Endodermal cell (in vitro differentiated cells): ENCODE measurements at places on chromosomes 5 and 9. TPM values are rescaled to one million over a fixed set of nuclear protein-coding genes. Genes with fewer than 3 reads are reported as not detected.
A peak's percentile ranks its signal among the peaks of the same experiment; 100 is the strongest.

DNA sequence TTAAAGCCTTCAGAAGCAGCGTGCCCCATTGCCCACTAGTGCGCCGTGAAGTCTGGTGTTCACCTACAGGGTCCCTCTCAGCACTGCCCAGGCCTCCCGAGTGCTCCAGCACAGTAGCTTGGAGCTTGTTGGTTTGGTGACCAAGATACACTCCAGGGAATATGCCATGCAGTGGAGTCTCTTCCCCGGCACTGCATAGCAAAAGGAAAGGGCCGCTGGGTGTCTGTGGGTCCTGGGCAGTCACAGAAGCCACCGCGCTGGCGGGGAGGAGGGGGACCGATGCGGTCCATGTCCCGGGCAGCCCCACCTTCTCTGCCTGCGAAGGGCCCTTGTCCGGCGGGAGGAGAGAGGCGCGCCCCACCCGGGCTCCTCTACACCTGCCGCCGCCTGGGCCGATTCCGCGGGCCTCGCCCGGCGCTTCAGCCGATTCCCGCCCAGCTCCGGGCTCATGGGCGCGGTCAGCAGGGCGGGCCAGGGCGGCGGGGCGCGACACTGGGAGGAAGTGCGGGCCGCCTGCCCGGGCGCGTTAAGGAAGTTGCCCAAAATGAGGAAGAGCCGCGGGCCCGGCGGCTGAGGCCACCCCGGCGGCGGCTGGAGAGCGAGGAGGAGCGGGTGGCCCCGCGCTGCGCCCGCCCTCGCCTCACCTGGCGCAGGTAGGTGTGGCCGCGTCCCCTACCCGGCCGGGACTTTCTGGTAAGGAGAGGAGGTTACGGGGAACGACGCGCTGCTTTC is at the start of gene SYK:
SYK (plus strand) TSS at position 579 of the 732 bp plus-strand sequence. CDS start 42,080 bp downstream, outside the sequence.
- DNase-seq, result peak; percentile 84

PHF2 gene
- total RNA-seq, result 16.2 and 17.1 TPM in 2 replicates

DNA sequence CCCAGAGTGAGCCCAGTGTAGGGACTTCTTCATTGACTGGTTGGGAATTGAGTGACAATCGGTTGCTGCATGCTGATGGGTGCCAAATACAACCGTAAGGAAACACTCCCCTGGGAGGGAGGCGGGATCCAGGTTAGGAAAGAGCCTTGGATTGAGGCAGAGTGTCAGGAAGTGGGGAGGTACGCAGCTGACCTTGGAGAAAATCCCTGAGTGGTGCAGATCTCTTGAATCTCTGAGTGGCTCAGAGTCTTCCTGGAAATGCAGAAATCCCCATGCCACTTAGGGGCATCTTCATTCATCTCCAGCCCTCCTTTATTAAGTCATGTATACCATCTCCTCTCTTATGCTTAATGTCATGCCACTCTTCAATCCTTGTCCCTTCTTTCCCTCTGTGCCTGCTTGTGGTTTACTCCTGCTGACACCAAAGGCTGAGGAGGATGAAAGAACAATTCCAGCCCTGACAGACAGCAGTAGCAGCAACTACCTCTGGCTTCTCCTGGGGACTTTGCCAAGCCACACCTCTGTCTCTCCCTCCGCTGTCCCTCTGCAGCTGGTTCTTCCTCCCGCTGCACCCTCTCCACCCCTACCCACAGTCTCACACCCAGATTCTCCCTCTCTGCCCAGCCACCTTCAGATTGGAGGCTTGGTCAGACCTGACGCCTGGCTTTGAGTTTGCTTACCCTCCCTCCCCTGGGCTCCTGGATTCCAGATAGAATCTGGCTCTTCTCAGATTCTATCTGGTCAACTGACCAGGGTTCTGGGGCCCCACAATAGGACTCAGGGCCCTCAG is 14.1 kb upstream of the LCP2 start:
- no peak for DNase-seq

GRCh38 chr9:123571240-123571639 is 215.2 kb downstream of the CRB2 start:
- no peak for DNase-seq

- DNase-seq, result peak; percentile 80
Measured at GRCh38 chr5:109645707-109646192, 44.0 kb upstream of the MAN2A1 start.

PRSS3 gene
- not detected in 2 replicates for total RNA-seq

- DNase-seq, result peak; percentile 85
Measured at GRCh38 chr5:77645158-77645994, 6.9 kb upstream of the OTP start.

FBN2 gene
- 94.1 to 215 TPM (median 212 TPM) in 3 replicates for total RNA-seq

- peak; percentile 82 for DNase-seq
Measured at GRCh38 chr5:399296-400281, 43.4 kb upstream of the EXOC3 start.

- DNase-seq, result no peak
Measured at GRCh38 chr5:149657324-149657723, 72.8 kb upstream of the PPARGC1B start.

DNA sequence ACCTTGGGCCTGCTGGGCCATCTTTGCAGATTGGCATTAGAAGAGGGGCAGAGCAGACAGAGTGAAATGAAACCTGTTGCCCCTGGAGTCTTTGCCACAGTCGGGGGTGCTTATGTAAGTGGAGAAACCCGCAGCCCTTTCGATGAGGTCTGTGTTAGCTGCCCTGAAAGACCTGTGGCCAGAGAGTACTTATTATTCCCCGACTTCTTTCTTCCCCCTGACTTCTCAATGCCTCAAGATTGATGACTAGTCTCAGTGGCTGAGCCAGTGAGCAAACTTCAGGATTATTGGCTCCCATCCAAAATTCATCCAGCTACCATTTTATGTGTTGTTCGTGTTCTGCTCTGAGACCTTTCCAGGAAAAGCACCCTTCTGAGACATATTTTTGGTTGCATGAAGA is 7.6 kb downstream of the NTRK2 start:
- no peak for DNase-seq

DNA sequence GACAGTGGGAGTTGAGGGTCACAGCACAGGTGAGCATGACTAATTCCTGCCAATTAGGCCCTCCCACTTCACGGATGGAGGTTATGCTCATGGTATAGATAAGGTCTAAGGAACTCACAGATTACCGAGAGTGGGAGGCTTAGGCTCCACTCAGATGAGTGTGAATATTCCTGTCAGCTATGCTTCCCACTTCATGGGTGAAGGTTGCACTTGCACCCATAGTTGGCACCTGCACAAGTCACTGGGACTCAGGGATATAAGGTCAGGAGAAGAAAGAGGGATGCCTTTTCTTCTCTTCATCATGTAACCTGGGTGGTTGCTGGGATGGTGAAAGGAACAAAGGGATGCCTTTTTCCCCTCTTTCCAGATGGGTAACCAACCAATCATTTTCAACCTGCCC is 264.9 kb upstream of the TNC start:
- no peak for DNase-seq

GRCh38 chr5:150283904-150284303 is 5.7 kb downstream of the CAMK2A start:
- DNase-seq, result no peak

DNA sequence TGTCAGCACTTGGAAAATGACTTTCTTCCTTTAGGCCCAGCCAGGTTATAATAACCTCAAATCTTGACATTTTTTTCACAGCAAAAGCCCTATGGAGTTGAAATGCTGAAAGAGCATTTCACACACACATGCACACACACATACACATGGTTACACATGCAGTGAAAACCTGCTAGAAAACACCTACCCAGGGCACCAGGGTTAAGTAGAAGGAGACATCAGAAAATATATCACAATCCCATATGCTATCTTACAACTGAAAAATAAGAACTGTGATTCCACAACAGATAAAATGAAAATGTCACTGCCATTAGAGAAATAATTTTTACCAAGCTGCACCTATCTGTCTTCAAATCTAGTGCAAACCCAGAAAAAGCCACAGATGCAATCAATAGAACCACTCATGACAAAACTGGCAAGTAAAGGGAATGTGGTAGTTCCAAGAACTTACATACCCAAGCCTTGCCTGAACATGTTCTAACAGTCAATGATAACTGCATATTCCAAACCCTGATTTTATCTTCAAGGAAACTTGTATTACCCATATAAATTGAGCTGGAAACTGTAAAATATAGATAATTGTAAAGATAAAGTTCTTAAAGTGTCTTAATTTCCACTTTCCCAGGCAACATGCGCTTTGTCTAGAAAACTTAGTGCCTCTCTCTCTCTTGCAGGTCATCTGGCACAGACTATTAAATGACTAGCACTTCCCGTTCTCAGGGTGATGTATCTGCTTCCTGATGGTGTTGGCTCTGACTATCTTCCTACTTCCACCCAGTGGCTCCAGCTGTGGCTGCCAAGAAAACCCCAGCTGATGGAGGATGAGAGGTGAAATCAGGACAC is 250.2 kb upstream of the PTGER4 start:
- no peak for DNase-seq

DNA sequence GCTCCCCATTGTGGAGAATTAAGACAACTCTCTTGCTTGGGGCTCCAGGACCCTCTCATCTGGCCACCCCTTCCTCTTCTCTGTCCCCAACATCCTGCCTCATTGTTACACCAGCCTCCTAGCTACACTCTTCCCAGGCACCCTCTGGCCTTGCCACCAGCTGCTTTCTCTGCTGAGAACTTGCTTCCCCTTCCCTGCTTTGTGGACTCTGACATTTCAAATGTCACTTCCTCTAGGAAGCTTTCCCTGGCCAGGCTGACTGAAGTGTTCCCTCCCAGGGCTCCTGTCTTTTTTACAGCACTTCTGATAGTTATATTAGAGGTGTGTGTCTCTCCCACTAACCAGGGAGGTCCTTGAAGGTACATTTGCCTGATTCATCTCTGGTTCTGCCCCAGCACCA is 194.0 kb upstream of the KLF4 start:
- DNase-seq, result no peak

SPOCK1 gene
- 22.2 to 142 TPM (median 25.8 TPM) in 3 replicates for total RNA-seq

- no peak for DNase-seq
Measured at GRCh38 chr9:137075275-137075775, 2.0 kb upstream of the UAP1L1 start.

QRFP gene
- total RNA-seq, result not detected in 3 replicates

- no peak for DNase-seq
Measured at GRCh38 chr9:125655066-125655633, 51.9 kb downstream of the MAPKAP1 start.

DNA sequence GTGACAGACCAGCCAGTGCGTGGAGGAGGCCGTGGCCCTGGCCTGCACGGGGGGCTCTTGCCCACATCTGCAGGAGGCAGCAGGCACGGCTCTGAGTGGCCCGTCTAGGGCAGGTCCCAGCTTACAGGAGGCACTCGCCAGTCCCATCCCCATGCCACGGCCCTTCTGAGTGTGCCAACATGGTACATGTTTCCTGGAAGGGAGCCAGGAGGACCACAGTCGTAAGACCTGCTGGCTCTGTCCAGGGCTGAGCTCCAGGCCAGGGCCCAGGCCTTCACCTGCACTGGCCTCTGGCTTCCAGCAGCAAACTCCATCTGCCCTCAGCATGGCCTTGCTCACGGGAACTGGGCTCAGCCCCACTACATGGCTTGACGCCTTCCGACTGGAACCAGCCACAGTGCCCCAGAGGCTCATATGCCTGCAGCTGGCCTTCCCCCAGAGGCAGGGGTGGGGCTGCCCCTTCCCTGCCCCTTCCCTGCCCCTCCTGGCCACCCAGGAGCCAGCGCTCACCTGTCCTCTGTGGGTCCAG is 3.8 kb downstream of the NKD2 start:
- no peak for DNase-seq
